ENCODE measurements at places on chromosomes 4 and X.

DNA sequence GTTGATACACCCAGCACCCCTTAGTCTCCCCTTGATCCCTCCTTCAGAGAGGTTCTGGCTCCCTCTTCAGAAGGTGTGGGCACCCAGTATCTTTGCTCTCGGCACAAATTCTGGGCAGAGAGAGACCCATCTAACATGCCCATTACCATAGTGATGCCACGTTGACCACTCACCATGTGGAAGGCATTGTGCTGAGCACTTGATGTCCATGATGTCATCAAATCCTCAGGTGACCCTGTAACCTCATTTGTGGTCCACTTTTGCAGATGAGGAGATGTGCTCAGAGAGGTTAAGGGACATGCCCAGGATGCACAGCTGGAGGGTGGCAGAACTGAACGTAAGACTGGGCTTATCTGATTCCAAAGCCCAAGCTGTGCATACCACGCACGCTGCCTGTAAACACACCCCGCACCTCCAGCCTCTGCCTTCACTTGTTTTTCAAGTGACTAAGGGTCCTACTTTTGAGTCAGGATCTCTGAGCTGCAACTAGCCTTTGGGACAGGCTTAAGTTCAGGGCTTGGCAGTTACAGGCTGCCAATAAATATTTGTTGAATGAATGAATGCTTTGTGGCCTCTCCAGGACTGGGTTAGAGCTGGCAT is 55.2 kb downstream of the HTRA3 start:
- DNase-seq = no peak

DNA sequence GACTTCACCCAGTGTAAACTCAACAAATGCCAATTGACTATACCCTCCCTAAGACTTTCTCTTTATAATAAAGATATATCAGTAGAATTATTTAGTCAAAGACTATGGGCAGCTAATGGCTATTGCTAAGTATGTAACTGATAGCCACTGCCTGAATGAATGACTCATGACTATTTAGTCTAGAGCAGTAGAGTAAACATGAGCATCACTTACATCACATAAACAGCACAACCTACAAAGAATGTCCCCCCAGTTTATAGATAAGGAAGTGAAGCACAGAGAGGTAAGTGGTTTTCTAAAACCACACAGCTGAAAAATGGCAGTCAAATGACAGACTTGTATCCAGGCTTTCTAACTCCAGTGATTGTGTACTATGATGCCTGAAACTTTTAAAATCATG is 507.0 kb downstream of the PPARGC1A start:
- DNase-seq = no peak

- peak; percentile 60 for DNase-seq
These were observed 54.2 kb downstream of the SUPT20HL2 start for GRCh38 chrX:24259544-24260240.

GRCh38 chr4:113738251-113738650 is 23.3 kb downstream of the CAMK2D start:
- DNase-seq = no peak

GRCh38 chrX:147626605-147627004 is 285.1 kb upstream of the FMR1 start:
- no peak for DNase-seq

GRCh38 chr4:176001151-176002006 is 64.3 kb upstream of the WDR17 start:
- DNase-seq = peak; percentile 95

- DNase-seq = no peak
These were observed 8.1 kb upstream of the JAKMIP1 start for GRCh38 chr4:6208416-6208815.

- DNase-seq = peak; percentile 64
These were observed 152.0 kb upstream of the USP9X start for GRCh38 chrX:40933132-40933705.

DNA sequence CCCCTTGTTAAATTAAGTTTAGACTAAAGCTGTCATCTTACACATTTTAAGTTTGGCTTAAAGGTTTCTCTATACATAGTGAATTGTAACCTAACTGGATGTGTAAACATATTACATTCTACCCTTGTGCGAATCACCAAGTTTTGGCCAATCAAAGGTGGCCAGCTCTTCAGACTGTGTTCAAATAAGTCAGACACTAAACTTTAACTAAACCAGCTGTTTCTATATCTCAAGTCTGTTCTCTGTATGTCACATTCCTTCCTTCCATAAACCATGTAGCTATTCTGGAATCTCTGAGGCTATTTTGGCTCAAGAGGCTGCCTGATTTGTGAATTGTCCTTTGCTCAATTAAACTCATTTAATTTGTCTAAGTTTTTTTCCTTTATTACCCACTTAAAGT is 6.7 kb downstream of the SULT1B1 start:
- no peak for DNase-seq

GRCh38 chr4:110620691-110621327 is 2.1 kb downstream of the PITX2 start:
- DNase-seq = peak; percentile 89

DNA sequence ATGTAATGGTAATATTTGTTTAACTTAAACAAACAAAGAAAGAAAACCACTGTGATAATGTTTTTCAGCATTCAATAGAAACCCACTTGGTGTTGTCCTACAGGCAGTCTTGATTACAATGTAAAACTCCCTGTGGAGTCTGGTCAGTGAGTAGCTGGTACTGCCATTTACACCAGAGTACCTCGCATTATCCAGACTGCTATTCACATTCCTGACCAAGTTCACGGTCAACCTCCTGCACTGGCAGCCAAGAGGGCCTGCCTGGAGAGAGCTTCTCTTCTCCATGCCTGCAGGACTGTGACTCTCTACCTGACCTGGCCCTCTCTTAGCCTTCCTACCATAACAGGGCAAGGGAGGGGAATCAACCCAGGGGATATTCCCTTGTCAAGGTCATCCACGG is 2.9 kb upstream of the LONRF3 start:
- no peak for DNase-seq

DNA sequence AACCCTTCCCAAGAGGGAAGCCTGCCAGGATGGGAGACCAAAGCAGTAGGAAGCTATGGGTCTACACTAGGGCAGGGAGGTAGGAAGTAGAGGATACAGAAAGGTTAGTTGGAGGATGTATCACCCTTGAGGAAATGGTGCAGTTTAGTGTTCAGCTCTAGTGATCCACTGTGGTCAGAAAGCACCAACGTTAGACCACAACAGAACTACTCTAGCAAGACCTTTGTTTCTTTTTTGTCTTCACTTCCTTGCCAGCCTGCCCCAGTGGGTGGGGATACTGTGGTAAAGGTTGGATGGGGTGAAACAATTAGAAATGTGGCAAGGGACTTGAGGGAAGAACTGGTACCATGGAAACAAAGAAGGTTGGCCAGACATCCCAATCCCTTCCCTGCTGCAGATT is 83.3 kb downstream of the DDIT4L start:
- no peak for DNase-seq

DNA sequence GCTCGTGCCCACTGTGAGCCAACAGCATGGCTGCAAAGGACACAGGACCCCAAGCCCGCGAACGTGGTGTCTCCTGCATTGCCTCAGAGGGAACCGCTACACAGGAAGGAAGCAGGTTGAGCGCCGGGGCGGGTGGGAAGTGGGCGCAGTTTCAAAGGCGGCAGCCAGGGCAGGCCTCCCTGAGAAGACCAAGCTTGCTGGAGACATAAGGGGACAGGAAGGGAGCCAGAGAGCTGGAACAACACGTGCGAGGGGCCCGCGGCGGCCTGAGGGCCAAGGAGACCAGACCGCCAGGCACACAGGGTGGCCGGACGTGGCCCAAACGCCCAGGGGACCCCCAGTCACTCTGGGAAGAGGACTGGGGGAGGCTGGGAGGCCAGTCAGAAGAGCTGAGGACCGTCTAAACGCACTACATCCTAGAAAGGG is 32.0 kb downstream of the CTBP1 start:
- no peak for DNase-seq

- DNase-seq = no peak
These were observed 561.3 kb downstream of the IL1RAPL1 start for GRCh38 chrX:29148511-29148910.

DNA sequence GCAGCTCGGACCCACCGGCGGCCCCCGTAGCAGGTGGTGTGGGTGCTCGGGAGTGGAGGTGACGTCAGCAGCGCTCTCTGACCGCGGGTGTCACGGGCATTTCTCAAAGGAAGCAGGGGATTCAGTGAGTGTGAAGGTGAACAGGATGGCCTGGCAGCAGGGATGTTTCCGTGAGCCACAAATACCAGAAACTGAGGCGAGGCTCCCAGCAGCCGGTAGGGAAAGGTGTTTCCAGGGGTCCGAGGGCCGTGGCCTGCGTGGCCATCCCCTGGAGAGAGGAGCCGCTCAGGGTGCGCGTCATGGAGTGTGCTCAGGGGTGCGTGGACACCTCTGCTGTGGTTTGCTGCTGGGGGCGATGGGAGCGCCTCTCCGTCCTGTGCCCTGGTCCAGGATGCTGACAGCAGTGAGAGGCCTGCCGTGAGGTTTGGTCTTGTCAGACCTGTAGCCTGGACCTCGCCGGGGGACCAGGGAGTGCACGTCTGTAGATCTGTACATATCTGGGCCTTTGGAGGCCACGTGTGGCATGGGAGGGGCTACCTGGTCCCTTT is 10.2 kb upstream of the HGFAC start:
- DNase-seq = no peak

DNA sequence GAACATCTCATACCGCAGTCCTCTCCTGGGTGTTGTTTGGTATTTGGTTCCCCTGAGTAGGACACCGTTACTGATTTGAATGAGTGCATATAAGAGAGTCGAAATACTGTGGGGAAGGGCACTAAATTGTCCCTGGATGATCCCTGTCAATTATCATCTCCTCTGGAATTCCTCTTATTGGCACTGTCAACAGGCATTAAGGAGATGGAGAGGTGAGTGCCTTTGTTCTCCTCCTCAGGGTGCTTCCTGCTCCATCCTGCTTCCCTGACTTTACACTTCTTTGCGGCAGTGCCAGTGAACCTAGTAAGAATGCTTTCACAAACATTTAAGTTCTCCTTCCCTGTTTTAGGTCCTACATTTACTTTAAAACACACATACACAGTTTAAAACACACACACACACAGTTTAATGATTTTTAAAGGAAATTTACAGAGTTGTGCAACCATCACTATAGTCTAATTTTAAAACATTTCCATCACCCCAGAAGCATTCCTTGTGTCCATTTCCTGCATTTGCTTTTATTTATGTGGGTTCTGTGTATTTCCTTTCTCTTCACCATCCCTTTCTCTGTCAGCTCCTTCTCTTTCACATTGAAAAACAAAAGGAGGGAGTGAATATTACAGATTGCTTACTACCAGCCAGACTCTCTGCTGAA is 20.9 kb upstream of the ZRSR2 start:
- peak; percentile 16 for DNase-seq

- DNase-seq = no peak
These were observed 366.5 kb downstream of the FAT4 start for GRCh38 chr4:125681240-125681639.

DNA sequence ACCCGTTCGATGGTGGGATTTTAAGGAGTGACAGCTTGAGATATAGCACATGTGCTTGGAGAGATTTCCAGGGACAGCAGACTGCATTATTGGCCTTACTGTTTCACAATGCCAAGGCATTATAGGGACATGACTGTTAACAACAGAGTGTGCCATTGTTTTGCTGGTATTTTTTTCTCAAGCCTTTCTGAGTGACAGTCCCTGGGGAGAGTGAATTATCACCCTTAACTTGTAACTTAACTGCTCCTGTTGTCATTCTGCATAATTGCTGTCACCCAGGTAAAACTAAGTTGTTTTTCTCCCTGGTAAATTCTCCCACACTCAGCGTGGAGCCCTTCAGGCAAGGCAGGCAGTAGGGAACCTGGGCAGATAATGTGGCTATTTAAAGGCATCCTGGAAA is 989.2 kb upstream of the LCORL start:
- DNase-seq = no peak

- DNase-seq = no peak
These were observed 741.6 kb downstream of the TRAM1L1 start for GRCh38 chr4:116343809-116344208.

DNA sequence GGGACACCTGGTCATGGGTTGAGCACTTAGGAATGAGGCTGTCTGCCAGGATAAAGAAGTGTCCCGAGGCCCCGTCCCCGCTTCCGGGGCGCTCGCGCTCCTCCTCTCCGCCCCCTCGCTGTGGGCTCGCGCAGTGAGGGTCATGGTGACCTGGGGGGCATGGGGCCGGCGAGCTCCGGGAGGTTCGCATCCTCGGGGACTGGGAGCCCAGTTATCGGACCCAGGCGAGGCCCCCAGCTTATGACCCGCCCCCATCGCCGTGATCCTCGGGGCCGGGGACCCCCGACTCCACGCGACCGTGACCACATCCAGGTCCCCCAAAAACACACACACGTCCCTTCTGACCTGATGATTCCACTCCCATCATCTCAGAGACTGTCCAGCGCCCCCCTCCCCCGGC is 35.3 kb upstream of the SRPX start:
- no peak for DNase-seq

DNA sequence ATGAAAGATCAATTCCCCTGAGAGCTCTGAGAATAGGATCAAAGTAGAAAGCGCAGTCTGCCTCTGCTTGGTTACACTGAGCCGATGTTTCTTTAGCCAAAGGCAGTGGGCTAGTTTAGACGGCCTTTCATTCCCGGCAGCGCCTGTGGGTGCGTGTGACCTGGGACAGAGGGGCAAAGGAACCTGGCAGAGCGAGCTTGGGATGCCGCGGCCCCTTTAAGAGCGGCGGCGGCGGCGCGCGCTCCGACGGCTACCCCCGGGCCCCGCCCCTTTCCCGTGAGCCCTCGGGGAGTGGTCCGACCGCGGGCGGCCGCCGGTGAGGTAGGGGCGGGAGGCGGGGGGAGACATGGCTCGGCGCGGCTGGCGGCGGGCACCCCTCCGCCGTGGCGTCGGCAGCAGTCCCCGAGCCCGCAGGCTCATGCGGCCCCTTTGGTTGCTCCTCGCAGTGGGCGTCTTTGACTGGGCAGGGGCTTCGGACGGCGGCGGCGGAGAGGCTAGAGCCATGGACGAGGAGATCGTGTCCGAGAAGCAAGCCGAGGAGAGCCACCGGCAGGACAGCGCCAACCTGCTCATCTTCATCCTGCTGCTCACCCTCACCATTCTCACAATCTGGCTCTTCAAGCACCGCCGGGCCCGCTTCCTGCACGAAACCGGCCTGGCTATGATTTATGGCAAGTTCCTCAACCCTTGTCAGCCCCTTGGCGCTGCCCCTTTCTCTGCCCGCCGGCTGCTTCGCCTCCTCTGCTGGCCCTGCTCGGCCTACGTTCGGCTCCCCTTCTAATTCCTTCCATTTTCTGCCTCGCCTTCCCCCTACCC is at the start of gene SLC9A6:
TSS of gene SLC9A6 (plus strand) at position 279 of the 816 bp plus-strand sequence. CDS start at position 503, 224 bp downstream.
- DNase-seq = peak; percentile 86

GRCh38 chrX:112759966-112760365 is 80.2 kb upstream of the LHFPL1 start:
- DNase-seq = no peak

DNA sequence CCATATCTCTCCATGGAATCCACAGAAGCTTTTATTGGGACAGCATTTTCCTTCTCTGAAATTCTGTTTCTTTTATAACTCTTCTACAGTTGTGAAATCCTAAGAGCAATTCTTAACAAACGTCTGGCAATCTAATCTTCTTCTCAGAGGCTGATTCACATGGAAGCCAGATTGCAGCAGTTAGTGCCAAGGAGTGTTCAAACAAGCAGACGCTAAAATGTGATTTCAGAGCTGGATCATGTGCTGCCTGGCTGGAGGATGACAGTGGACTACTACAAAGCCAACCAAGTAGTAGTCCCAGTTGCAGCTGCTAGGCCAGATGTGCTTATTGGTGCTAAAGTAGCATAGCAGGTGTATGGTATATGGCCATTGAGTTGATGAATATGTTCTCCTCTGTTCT is 27.7 kb upstream of the GLRB start:
- no peak for DNase-seq

Data from eye (tissue), 1 donor.